ENCODE measurements at places on chromosomes 5 and 9.

DNA sequence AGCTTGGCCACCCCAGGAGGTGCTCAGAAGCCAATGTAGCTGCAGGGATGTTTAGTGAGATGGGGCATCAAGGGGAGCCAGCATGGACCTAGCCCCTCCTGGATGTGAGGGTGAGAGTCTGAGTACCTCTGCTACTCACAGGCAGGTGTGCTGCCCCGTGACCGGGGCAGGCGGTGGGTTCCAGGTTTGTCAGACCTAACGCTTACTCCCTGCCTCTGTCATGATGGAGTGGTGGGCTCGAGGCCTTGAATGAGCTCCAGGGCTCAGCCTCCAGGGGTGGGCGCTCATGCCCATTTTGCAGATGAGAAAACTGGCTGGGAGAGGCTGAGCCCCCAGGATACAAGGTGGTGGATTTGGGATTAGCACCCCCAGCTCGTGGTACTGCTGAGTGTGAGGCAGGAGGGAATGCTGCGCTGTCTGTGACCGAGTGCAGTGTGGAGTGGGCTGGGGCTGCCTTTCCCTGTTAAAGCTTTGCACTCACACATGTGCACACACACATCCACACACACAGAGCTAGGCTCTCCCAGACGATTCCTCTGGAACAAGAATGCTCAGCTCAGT is 1.5 kb downstream of the RXRA start:
- DNase-seq, result no peak

- DNase-seq, result no peak
Measured at GRCh38 chr9:89789922-89790510, 185.2 kb downstream of the GADD45G start.

DNA sequence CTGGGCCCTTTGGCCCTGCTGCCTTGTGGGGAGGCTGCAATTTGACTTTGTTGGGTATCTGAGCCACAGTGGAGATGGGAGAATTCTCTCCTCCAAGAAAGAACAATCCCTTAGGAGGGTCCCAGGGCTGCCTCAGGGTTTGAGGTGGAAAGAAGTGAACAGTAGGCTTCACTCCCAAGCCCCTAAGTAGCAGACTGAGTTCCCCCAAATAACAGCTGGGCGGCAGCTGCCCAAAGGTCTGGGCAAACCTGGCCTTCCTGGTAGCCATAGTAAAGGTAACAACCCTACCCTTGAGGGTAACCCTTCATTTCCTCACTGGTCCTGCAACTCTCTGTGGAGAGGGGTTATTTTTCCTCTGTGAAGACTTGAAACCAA is 746 bp downstream of the RGS3 start:
- no peak for DNase-seq

- DNase-seq, result no peak
Measured at GRCh38 chr9:87678650-87679355, 47.1 kb upstream of the CTSL start.

- no peak for DNase-seq
Measured at GRCh38 chr5:132943362-132944022, 19.9 kb downstream of the AFF4 start.

GRCh38 chr9:23538461-23539003 is 287.5 kb downstream of the ELAVL2 start:
- DNase-seq, result no peak

DNA sequence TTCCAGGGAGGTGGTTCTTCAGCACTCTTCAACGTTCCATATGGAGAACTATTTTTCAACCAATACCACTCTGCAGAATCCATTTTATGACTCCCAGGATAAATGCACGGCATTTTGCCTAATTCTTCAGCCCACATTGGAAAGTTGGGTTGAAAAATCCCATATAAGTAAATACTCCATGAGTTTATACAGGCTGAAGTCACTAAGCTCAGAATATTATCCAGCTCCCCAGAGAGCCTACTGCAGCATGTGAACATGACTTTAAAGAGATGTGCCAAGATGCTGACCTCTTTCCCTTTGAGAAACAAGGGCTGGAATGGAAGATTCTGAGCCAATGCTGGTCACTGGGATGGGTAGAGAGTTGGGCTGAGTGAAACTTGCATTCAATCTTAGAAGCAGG is 111.9 kb upstream of the SLIT3 start:
- DNase-seq, result no peak

DNA sequence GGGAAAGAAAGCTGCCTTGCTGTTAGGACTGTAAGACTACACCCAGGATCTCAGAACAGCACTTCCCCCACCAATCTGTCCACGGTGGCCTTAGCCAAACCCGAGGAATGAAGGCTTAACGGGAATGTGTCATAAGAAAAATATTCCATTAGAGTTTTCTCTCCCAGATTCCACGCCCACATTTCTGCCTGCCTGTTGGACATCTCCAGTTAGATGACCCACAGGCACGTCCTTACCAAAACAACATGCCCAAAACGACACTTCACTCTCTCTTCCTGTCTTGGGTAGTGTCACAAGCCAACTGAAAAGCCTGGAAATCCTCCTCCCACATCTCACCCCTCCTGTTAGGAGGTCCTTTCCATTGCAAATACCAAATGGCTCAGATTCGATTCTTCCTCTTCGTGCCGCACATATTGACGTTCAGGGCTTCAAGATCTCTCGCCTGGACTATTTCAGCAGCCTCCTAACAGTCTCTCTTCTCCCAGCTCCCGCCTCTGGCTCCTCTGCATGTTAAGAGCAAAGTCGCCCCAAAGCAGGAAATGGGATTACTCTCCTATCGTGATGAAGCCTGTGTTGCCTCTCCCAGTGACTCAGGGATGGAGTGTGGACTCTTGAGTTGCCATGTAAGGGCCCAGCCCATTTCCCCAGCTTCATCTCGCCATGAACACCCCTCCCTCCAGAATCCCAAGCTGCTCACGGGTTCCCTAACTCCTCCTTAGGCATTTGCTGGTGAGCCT is 159.3 kb downstream of the NR3C1 start:
- DNase-seq, result no peak

GRCh38 chr5:128201065-128201926 is 117.7 kb downstream of the SLC12A2 start:
- DNase-seq, result peak; percentile 77

- DNase-seq, result no peak
Measured at GRCh38 chr5:35194635-35195471, 35.4 kb downstream of the PRLR start.

GRCh38 chr9:78541868-78542443 is 245.0 kb downstream of the PSAT1 start:
- DNase-seq, result no peak

GRCh38 chr5:148697180-148697808 is 43.0 kb upstream of the HTR4 start:
- DNase-seq, result no peak

- DNase-seq, result no peak
Measured at GRCh38 chr9:16551692-16552091, 318.8 kb downstream of the BNC2 start.

DNA sequence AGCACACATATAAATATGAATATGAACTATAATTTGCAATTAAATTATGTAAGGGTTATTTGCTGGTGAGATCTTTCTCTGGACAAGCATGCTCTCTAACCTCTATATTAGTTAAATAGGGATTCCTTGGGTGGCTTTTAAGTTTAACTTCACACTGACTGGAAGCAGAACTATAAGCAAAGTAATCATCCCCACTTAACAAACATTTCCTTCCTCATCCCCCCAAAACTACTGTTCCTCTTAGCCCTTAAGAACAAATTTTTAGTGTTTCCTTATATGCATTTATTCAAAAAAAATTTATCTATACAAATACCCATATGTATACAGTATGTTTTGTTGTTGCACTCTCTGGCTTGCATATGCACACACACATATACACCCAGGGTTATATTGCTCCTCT is 512.1 kb upstream of the MEF2C start:
- DNase-seq, result no peak

- DNase-seq, result no peak
Measured at GRCh38 chr5:177967221-177967887, 28.7 kb downstream of the PROP1 start.

GRCh38 chr9:8447601-8448000 is 648.0 kb upstream of the DMAC1 start:
- DNase-seq, result no peak

DNA sequence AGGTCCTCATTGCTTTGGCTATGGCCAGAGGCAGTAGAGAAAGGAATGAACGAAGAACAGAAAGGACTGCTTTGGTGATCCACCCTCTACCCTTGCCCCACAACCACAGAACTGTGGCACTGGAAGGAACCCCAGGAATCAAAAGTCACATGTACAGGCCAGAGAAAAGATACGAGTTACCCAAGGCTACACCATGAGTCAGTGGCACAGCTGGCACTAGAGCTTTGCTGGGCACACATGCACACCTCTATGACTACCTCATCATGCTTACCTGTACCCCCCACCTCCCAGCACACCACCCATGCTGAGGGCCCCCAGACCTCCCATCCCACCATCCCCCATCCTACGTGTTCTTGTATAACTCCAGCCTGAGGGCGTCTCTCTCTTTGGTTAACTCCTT is 13.1 kb downstream of the GOLGA2 start:
- DNase-seq, result no peak

DNA sequence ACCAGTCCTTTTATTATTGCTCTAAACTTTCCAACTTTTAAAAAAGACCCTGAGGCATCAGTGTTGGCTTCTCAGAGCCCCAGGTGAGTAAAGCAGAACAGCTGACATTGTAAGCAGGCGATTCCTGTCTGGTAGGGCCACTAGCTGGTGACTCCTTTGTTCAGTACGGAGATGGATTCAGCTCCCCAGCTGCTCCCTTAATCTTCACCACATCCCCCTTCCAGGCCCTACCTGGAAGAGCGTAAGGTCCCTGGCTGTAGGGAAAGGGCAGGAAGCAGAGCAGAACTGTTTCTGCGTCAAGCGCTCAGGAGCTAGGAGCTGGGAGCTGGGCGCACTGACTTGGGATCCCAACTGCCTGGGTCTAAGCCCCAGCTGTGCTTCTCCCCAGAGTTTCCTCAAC is 203.7 kb upstream of the TAS2R1 start:
- DNase-seq, result no peak

DNA sequence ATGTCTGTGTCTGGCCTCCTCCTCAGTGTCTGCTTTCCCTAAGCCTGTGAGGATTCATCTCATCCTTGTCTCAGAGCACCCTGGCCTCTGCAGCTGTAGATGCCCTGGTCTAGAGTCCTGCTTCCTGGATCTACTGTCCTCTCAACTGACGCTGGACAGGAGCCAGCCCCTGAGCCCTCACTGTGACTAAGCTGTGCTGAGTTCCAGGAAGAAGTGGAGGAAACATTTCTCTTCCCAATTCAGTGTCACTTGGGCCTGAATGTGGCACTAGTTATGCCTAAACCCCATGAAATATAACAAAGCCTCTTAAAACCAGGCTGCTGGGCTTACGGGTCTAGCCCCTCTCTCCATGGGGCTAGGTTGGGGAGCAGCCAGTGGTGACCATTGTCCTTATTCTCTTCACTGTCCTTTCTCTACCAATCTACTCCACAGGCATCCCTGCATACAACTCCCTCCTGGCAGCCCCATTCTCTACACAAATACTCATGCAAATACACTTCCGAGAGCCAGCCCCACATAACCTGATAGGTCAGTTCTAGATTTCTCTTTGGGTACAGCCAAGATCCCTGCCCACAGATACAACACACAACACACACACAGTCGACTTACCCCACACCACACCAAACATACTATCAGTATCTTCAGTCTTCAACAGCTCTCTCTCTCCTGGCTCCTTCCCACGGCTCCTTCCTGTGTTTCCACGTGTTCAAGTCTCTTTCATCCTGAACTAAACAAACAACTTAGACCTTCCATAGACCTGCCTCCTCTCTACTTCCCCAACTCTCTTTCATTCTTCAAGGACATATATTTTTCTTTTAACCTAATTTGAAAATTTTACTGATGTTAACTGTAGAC is 220.8 kb downstream of the SNX18 start:
- no peak for DNase-seq

DNA sequence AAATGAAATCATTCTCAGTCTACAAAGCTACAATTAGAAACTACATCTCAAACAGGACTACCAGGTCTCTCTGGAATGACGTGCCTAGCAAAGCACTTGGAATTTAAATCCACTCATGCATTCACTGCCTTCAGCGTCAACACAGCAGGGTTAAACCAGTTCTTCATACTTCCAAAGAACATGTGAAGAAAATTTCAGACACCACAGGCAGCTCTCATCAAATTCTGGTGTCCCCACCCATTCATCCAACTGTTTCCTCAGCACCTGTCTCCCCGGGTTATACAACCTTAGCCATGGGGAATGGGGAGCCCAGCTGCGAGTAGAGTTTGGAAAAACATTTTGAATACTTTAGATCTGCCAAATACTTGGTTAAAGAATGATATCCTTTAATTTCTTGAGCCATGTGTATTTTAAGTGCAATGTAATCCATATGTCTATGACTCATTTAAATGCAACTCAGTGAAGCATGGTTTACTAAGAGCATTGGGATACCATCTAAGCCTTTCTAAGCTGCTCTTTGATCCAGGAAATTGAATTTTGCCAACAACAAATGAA is 17.5 kb downstream of the ADAM19 start:
- no peak for DNase-seq

DNA sequence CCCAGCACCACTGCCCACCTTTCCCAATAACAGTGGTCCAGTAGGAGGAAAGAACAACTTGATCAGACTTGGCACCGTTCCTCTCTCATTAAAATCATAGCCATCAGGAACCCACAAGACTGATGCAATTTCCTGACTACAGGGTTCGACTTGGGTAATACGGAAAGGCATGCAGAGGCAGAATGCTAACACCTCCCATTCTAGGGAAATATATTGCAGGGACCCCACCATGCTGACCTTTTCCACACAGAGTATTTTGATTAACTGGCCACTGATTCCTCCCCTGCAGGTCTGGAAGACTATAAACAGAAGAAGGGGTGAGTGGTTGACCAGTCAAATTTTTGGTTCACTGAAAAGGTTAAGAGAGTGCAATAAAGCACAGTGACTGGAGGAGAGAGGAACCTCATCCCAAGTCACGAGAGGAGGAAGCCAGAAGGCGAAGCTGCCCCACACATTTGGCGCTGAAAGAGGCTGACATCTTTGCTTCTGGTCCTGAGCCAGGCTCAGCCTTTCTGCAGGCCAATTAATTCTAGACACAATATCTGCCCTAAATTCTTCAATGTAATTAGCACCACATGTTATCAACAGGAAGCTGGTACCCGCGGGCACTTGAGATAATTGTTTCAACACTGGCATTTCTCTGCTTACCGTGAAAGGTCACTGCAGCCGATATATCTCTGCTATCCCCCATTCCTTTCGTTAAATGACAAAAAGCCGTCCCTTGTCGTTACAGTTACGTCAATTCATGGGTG is 64.7 kb upstream of the SPOCK1 start:
- DNase-seq, result no peak

GRCh38 chr5:124554746-124555578 is 191.5 kb downstream of the ZNF608 start:
- no peak for DNase-seq

GRCh38 chr5:151660616-151661495 is 25.9 kb downstream of the SPARC start:
- DNase-seq, result no peak

GRCh38 chr9:130756037-130756436 is 62.5 kb downstream of the EXOSC2 start:
- DNase-seq, result no peak

GRCh38 chr9:72823971-72824370 is 128.9 kb downstream of the ALDH1A1 start:
- DNase-seq, result no peak

GRCh38 chr9:121283080-121283398 is 15.1 kb downstream of the GSN start:
- DNase-seq, result no peak
